ENCODE measurements at places on chromosomes 2 and 18.

GRCh38 chr18:9221661-9222060 lies 85.1 kb downstream of the ANKRD12 start:
- no peak for DNase-seq

GRCh38 chr2:239313776-239314175 lies 87.0 kb downstream of the HDAC4 start:
- no peak for DNase-seq

DNA sequence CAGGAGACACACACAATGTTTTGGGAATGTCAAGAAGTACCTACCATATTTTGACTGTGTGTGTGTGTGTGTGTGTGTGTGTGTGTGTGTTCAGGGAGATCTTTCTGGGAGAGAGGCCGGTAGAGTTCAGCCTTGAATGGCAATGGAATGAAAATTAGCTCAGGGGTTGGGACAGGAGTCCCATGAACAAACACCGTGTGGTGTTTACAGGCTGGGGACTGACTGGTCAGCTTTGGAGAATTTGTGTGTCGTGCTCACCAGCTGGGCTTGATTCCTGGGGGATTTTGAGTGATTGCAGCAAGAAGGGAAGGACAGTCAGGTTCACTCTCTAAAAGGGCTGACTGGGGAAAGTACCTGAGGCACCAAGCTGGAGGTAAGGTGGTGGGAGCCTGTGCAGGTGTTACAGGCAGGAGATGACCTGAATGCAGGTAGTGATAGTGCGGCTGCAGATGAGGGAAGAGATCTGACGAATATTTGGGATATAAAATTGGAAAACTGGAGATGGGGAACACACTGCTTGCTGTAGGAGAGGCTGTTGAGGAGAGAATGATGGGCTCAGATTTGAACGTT lies 2.5 kb upstream of the ADNP2 start:
- no peak for DNase-seq

DNA sequence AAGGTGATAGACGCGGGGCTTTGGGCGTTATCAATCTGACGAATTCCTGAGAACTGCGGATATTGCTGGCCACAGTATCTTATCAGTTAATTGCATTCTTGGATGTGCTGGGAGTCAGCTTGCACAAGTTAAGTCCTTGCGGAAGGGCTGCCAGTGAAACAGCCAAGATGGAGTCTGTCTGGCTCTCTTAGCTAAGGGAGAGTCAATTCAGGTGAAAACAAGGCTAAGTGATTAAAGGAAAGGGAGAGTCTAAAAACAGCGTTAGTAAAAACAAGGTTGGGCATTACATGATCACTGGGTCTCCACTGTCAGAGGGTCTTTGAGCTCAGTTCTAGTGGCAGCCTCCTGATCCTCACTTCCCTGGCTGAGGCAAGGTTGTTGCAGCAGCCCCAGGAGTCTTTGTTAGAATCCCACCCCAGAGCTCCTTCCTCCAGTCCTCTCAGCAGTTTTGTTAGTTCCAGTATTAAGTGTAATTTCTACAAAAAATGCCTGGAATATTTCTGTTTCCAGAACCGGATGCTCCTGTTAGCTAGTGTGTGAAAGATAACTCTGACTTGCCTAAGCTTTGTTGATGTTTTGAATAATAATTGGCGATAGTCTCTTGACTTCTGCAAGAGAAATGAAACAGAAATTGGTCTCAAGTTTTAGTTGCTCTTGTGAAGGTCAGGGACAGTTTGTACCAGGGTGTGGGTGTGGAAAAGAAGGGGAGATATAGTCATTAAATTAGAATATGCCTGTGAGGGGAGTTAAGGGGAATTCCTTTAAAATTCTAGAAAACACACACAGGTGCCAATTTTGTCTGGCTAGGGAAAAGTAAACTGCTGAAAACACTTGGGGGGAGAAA lies 10.6 kb downstream of the CFLAR start:
- DNase-seq = no peak

GRCh38 chr2:152243761-152244640 lies 68.4 kb upstream of the STAM2 start:
- DNase-seq = no peak

DNA sequence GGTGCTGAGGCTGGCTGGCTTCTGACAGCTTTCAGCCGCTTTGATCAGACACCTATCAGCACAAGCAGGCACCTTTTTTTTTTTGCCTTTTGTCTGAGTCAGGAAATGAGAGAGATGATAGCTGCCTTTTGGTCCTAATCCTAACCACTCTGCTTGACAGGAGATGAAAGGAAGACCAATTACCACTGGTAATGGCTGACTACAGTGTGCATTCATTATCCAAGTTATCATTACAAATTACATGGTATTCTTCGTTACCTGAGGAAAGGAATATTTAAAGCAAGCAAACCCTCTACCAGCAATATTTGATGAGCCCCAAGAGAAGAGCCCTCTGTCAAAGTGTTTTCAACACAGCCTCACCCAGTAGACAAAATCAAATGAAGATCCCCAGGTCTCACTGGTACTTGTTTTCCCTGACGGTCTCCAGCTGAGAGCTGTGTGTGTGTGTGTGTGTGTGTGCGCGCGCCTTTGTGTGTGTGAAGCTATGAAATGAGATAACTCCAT lies 925.7 kb downstream of the DCDC2C start:
- no peak for DNase-seq

DNA sequence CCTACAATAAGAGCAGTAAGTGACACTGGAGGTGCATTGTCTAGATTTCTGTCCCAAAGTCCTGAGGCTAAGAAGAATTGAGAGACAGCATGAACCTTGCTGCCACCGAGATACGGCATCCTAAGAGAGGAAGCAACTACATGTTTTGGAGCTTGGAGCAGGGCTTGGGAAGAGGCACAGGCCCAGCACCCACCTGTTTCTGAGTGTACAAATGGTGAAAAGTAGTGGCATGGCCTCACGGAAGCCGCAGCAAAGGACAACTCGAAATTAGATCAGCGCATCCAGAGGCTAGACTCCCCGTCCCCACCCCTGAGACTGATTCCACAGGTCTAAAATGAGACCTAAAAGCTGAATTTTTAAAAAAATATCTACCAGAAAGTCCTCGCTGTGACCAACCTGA lies 127.5 kb downstream of the PTGR3 start:
- DNase-seq = no peak

DNA sequence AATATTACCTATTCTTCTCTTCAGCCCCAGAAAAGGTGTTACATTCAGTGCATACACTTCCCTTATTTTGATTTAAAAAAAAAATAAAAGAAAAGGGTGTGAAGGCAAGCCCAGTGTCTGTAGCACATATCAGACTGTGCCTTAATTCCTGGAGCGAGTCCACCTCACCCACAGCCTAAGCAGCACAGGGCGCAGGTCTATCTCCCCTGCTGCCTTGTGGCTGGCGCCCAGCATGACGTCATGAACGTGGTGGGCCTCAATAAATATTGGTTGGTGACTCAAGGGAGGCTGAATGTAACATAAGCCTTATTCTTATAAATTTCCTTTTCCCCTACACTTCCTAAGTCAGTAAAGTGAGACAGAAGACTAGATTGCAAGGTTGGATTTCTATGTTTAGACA lies 26.4 kb downstream of the ST3GAL5 start:
- no peak for DNase-seq

GRCh38 chr2:149225446-149225845 lies 104.9 kb upstream of the LYPD6 start:
- no peak for DNase-seq

GRCh38 chr2:219174146-219174545 lies 2.6 kb downstream of the CNPPD1 start:
- DNase-seq = no peak

DNA sequence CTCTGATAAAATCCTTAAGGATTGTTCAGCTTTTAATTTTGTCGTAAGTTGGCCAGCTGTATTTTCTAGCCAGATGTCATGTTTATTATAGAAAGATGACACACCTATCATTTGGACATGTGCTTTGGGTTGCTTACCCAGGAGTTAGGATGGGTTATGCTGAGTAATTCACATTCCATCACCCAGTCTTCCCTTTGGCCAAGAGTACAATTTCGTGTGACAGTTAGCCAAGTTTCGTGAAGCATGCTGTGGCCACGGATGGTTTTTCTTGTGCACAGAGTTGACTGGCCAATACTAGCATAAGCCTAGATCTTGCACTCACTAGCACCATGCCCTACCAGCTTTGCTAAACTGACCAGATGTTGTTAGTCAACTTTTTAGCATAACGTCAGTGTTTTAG lies 5.8 kb downstream of the MAPRE3 start:
- no peak for DNase-seq

GRCh38 chr2:106147665-106148064 lies 46.4 kb downstream of the UXS1 start:
- no peak for DNase-seq

GRCh38 chr2:227657199-227657845 lies 9.3 kb upstream of the SCYGR5 start:
- no peak for DNase-seq

- DNase-seq = no peak
These were observed 69.5 kb upstream of the PELI1 start for GRCh38 chr2:64213532-64214275.

DNA sequence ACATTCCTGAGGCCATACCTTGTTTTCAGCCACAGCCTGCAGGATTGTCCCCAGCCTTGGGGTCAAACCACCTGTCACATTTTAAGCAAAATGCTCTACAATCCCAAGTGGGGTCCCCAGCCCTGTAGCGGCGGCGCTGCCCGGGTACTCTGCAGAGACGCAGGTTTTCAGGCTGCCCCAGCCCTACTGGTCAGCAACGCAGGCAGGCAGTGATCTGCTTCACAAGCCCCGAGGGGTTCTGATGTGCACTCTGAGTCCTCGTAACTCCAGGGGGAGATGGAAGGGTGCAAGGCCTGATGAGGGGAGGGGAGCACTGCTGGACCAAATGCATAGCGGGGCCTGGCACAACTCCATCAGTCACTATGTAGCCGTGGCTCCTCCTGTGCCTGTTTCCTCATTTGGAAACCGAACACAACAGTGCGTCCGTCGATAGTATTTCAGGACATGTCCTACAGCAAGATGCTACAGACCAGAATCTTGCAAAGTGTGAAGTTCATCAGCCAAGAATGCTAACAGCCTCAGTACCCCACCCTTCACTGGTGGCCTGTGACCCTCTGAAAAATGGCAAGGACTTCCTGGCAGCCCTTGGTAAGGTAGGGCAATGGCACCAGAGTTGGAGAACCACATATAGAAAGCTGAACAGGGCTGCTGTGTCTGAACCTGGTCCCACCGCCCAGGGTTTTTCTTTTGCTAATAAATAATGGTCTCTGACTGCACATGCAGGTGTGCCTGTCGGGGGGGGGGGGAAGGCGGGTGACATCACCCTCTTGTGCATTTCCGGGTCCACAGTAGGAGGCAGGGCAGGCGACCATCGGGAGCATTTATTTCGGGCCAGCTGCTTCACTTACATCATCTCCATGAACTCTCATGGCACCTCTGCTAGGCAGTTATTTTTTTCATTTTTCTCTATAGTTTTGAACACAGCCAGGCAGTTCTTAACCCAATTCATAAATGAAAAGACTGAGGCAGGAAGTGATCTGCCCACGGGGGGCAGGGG lies 50.6 kb upstream of the TFCP2L1 start:
- no peak for DNase-seq

- DNase-seq = no peak
These were observed 253.8 kb downstream of the FBXO15 start for GRCh38 chr18:73893880-73894279.

DNA sequence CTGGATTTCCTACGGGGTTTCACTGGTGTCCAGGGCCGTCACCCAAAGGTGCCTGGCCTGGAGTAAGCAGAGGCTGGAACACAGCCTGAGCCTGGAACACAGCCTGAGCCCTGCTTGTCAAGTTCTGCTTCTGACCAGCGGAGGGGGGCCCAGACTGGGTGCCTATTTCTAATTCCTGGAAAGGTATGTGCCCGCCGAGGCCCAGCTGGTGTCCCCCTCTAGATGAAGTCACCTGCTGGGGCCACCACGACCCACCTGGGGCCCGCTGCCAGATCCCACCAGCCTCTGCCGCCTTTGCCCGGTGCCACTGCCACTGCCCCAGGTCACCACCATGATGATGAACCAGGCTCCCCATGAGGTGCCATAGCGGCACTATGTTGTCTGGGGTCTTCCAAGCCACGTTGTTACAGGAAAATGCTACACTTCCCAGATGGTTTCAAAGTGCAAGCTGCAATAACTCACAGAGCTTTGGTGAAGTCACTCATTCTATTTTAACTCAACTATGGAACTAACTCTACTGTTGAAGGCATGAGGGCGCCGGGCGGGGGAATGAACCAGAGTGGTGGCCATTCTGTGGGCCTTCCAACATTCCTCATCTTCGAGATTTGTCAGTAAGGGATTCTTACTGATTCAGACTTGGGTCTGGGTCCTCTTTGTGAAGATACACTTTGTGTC lies 40.9 kb upstream of the LAPTM4A start:
- no peak for DNase-seq

- DNase-seq = no peak
These were observed 79.6 kb downstream of the STPG4 start for GRCh38 chr2:47075361-47076125.

- no peak for DNase-seq
These were observed 1919.8 kb downstream of the SUCLG1 start for GRCh38 chr2:82539280-82539621.

- DNase-seq = no peak
These were observed 30.6 kb upstream of the GCC2 start for GRCh38 chr2:108418416-108418815.

DNA sequence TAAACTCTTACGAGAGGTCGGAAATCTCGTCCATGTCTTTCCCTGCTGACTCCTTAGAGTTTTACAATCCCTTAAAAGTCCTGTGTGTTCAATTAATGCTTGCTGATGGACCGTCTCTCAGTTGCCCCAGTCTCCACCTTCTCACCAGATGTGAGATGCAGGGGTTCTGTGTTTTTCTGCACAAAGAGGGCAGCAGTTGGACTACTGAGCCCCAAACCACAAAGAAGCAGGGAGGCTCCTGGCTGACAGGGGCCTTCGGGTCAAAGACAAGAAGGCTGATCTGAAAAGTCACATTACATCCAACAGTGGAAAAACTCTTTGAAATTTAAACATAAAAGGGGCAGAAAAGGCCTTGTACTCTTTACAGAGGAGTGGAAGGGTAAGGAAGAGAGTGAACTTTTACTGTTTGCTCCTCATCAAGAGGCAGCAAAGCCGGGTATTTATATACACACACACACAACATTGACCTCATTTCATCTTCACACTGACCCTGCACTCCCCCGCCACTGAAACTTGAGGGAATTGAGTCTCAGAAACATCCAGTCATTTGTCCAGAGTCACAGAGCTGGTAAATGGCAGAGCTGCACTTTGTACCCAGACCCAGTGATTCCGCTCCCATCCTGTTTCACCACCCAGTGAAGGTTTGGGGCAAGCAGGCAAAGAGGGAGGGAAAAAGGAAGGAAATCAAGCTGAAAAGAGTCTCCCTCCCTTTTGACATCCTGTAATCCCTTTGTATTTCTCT lies 23.7 kb downstream of the MRPL33 start:
- DNase-seq = no peak

GRCh38 chr2:201194097-201194496 lies 11.2 kb downstream of the CASP10 start:
- no peak for DNase-seq

GRCh38 chr18:77057006-77057395 lies 75.6 kb downstream of the MBP start:
- no peak for DNase-seq

GRCh38 chr18:31049189-31049588 lies 6.6 kb upstream of the DSC3 start:
- no peak for DNase-seq

GRCh38 chr2:136407117-136407951 lies 289.4 kb upstream of the CXCR4 start:
- no peak for DNase-seq
